ENCODE measurements at places on chromosomes 16 and 17.

GRCh38 chr17:72724267-72724666 is 368.2 kb downstream of the SLC39A11 start:
- DNase-seq: no peak

DNA sequence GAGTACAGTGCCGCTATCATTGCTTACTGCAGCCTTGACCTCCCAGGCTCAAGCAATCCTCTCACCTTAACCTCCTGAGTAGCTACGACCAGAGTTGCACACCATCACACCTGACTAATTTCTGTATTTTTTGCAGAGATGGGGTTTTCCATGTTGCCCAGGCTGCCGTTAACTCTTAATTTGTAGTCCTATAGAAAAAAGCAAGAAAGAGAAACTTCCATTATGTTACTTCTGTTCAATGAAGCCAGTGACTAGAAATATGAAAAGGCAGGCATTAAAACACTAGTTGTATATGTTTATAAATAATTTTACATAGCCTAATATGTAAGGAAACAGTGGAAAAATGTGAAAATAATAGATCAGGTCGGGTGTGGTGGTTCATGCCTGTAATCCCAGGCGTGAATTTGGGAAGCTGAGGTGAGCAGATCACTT is 9.7 kb downstream of the RAD51C start:
- DNase-seq: no peak

DNA sequence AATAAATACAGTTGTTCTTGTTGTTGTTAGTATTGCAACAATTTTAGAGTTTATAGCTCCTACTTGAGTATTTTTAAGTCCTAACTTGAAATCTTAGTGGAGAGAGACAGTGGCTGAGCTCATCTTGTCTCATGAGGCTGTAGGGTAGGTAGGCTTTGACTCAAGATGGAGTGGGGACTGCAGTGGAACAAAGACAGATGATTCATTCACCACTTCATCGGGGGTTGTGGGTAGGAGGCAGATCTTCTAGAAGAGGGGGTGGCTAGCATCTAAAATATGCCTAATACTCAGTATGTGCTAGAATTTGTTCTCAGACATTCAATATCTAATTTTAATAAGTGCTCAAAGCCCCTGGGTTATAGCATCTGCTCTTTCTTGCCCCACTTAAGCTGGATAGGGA is 13.1 kb upstream of the MMD start:
- DNase-seq: peak; percentile 75

- DNase-seq: no peak
These were observed 12.5 kb downstream of the ARHGAP23 start for GRCh38 chr17:38440614-38441397.

DNA sequence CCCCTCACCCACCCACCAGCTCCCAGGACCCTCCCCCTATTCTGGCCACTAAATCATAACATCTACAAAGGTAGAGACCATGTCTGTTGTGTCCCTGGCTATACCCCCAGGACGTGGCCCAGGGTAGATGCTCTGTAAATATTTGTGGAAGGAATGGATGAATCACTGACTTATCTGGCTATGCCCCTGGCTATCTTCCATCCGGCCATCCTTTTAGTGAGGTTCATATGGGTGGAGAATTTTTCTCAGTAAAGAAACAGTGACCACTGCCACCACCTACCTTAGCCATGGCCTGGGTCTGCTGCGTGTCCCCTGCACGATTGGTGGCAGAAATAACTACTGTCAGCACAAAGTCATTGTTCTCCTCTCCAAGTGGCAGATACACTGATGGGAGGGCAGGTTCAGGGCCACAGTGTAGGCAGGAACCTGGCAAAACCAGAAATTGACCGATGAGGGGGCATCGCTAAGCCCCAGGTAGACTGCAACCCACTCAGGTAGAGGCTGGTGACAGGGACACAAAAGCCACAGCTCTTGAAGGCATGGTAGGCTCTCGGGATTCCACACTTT is 63.1 kb upstream of the BCO1 start:
- no peak for DNase-seq

DNA sequence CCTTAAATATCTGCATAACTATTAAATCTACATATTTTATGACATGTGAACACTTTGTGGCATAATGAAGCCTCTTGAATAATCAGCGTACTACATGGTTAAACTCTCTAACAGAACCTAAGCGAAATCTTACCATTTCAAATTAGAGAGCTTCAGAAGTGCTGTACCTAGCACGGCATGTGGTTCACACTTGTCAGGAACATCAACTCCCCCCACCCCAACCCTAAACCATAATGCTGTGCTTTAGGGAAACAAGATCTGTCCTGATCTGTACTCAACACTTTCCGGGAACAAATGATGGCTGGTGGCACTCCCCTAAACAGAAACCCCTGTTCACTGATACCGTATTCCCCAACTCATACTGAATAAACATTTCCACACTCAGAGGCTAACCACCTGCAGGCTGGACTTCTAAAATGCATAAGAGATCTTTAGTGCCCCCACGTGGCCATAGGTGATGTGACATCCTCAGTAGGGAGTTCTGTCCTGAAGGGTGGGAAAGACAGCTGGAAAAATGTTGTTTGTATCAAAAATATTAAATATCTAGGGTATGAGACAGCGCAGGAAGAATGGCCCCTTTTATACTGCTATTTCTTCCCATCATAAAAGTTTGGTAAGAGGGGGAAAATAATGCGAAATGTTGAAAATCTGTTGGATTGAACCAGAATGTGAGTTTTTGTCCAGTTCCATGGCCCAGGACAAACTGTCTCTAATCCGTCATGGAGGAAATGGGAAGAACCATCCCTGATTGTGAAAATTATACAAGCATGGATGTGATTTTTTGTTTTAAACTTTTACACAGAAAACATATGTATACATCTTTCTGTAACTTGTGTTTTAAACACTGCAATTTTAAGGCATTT is 88.6 kb downstream of the USP31 start:
- DNase-seq: peak; percentile 84

DNA sequence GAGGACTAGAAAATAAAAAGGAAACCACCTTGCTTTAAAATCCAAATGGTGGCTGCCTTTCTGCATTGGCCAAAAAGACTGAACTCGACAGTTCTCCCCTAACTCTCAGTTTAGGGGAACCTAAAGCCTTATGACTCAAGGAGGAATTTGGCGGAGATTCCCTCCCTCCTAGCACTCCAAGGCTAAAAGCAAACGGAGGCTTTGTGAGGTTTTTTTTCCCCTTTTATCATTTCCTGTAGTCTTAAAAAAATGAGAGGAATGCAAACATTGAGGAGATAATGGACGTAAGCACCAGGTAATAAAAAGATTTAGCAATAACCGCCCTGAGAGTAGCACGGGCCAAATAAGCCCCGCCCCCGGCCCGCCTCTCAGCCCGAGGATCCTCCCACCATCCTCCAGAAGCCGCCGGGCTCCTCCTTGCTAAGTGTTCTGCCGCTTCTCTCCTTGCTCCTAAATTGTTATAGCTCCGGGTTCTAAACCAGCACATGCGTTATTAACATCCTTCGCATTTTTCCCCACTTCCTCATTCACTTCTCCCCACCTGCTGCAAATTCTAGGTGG is 5.8 kb upstream of the KIFC3 start:
- no peak for DNase-seq

DNA sequence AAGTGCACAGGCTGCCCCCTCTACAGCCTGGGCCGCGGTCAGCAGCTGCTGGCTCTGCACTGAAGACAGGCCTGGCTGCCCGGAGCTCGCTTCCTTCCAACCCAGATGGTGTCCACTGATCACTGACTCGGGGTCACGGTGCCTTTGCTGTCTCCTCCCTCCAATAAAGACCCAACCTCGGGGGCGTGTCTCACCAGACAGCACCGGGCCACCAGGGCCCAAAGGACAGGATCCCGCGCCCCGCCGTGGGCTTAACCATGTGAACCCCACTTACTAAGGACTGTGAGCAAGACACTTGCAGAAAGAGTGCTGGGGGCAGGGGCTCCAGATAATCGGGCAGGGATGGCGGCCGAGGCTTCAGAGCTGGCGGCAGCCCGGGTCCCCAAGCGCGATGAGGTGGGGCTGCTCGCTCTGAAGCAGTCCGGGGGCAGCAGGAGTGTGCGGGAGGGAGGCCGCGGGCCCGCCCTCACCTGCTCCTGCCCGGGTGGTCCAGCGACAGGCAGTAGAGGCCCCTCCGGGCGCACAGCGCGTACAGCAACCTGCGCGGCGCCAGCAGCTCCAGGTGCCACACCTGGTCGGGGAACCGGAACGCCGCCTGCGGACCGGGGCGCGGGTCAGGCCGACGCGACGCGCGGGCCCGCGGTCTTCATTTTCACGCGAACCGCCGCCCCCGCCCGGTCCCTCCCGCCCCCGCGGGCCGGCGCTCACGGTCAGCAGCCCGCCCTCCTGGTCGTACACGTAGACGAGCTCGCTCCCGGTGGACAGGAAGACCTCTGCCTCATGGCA is 502 bp downstream of the FAAP100 start:
- DNase-seq: no peak

- no peak for DNase-seq
These were observed 18.1 kb downstream of the CMIP start for GRCh38 chr16:81462683-81463082.

DNA sequence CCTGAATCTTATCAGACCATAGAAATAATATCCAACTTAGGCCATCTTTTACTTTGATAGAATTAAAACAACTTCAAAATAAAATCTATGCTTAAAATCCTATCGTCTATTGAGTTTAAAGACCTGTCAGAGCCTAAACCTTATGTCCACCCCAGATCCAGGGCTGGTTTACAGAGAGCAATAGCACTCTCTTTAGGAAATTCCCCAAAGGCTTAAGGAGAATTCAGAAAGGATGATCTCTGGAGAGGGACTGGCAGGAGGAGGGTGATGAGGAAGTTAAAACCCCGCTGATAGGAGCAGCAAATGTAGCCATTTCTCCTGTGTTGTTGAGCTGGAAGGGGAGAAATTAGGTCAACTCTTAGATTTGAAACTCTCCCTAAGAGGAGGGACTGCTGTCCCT is 175.3 kb downstream of the HS3ST4 start:
- DNase-seq: no peak

DNA sequence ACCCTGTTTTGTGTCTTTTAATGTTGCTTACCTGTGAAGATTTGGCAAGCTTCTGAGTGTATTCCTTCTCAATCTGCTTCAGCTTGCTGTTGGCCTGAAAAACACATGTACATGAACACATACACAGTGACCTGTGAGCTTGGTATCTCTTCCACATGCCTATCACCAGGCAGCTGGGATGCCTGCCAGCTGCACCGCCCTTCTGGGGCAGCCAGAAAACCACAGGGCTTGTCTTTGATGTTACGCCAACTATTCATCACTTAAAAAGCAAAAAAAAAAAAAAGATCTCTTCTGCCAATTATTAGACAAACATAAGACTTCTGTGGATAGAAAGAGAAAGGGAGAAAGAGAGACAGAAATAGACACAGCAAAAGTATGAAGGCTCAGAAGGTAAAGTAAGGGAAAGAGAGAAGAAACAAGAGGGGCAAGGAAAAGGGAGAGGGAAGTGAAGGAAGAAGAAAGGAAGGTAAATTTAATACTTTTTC is 189.2 kb upstream of the AXIN2 start:
- DNase-seq: no peak

DNA sequence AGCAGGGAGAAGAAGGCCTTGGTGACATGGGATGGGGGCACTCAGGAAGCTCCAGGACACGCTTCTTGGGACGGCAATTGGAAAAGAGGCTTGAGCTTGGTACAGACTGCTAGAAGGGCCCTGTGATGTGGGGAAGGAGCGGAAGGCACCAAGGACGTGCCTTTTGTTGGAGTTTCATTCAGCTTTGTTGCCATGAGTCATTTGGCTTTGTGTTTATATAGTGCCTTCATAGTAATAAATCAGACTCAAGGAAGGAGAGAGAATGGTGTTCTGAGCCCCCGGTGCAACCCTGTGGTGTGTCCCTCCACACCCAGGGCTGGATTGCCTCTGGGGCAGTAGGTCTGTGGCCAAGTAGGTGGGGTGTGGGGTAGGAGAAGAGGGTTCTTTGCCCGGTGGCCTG is 7.4 kb upstream of the TBX4 start:
- no peak for DNase-seq

GRCh38 chr17:1961189-1961588 is 63.9 kb downstream of the RTN4RL1 start:
- no peak for DNase-seq

DNA sequence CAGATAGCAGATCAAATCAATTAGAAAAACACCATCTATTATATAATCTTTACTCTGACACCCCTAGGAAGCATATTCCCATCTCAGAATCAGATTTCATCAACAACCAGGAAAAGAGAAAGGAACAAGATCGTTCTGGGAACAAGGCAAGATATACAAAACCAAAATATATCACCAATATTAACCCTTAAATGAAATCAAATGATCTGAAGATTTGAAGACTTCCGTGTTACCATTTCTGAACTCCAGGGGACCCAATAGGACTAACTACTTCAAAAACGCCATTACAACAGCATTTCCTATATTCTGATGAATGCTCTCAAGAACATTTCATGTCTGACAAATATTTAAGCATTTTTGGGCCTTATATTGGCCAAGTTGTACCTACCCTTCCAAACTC is 624.2 kb upstream of the ZFHX3 start:
- DNase-seq: no peak

DNA sequence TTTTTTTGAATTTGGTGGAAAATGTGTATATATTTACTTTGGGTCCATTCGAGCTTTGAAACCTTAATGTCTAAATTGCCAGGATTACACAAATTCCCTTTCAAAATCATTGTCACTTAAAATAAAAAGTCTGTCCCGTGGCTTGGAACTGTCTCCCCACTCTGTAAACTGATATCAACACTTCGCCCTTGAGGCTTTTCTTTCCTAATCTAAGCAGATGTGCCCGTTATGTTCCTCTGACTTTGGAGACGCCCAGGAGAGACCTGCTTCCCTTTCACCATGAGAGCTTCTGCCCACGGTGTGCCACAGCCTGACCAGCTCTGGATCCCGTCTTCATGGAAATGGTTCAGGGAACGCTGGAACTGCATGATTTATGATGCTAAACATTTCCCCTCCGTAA is 151.3 kb downstream of the C16orf95 start:
- DNase-seq: no peak

- DNase-seq: no peak
These were observed 34.8 kb downstream of the WDR45B start for GRCh38 chr17:82613283-82614094.

DNA sequence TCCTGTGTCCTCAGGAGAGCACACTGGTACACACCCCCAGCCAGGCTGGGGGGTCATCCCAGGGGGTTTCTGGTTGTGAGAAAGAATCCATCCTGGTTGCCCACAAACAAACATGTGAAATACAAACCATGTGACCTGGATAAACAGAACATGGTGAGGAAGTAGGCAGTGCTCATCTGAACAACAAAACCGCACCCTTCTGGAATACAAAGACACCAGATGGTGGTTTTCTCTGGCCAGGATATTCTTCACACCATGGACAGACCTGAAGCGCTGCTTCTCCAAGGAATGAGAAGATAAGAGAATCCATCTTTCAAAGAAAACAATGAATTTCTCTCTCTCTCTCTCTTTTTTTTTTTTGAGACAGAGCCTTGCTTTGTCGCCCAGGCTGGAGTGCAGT is 302.3 kb downstream of the SLC39A11 start:
- DNase-seq: no peak

GRCh38 chr17:11387610-11388009 is 146.6 kb downstream of the SHISA6 start:
- no peak for DNase-seq

Measured in putamen (tissue), 1 donor.